ENCODE measurements at places on chromosomes 13 and 19.

GRCh38 chr19:45151320-45151719, 9.5 kb downstream of the NKPD1 start:
- DNase-seq: no peak

DNA sequence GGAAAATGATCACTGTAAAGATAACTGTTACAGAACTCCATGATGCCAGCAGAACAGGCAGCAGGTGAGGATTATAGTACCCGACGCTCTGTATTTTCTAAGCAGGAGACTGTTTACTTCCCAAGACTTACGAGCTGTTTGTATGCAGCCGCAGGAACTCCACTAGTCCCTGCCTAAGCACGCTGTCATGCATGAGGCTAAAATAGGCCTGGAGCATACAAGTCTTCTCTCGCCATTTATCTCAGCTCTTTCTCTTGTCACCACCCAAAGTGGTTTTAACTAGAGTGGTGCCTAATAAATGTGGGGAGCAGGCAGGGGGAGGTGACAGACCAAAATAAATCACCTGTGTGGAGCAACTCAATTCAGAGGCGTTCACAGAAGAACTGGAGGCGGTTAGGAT, 175.8 kb downstream of the TDRD3 start:
- DNase-seq: no peak

- no peak for DNase-seq
Measured at GRCh38 chr13:51419001-51419636, 33.7 kb downstream of the INTS6 start.

GRCh38 chr19:34676697-34677385, at the start of gene SCGB2B2:
Gene SCGB2B2 (minus strand): TSS chr19:34677159. CDS start chr19:34594563, 82,596 bp downstream.
- peak; percentile 82 for DNase-seq

- DNase-seq: no peak
Measured at GRCh38 chr19:7665076-7665475, 3.8 kb upstream of the RETN start.

DNA sequence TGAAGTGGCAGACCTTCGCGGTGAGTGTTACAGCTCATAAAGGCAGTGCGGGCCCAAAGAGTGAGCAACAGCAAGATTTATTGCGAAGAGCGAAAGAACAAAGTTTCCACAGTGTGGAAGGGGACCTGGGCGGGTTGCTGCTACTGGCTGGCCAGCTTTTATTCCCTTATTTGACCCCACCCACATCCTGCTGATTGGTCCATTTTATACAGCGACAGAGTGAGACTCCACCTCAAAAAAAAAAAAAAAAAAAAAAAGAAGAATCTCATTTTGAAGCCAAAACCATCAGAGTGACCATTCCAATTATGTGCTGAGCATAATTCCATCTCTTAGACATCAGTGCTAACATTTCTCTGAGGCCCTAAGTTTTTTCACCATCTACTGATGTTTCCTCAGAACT, 1.9 kb upstream of the ZNF552 start:
- DNase-seq: no peak

GRCh38 chr13:98110749-98111148, 32.1 kb upstream of the FARP1 start:
- DNase-seq: no peak

DNA sequence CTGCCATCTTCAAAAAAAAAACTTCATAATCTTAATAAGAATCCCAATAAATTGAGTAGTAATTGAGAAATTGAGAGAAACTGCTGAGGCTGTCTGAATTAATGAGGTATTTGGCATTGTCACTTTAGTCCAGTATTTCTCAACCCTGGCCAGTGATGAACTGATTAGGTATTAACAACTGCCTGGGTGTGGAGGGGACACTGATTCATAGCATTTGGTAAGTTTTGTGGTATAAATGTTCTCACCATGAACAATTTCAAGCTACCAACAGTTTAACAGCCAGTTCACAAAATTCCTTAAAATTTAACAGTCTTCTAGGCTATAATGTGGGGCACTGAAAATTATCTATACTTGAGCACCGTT, 18.3 kb downstream of the GPC6 start:
- DNase-seq: no peak

GRCh38 chr13:77383097-77383496, 56.2 kb upstream of the MYCBP2 start:
- DNase-seq: no peak

DNA sequence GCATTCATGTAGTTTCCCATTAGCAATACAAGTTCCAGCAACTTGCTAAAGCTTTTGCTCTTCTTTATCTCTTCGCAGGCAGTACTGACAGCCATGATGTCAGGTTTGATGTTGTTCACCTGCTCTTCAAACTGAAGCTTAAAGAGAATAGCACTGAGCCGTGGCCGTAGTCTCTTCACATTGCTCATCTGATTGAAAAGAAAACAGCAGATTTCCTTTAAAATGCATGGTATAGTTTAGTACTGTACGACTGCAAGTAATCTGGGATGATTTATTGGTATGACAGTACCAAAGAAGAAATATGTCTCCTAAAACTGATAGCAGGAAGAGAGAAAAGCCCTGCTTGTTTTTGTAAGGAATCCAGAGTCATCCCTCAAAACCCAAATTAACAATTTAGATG, 284.4 kb downstream of the DIAPH3 start:
- no peak for DNase-seq

GRCh38 chr13:41962994-41963393, 2.1 kb upstream of the VWA8 start:
- no peak for DNase-seq

All from NCI-H2029 (cell line).